CD4-positive, alpha-beta T cell treated with Interleukin-2 at 100 ng/mL for 4 hours (primary cell): ENCODE measurements at places on chromosomes 1 and 21.

- DNase-seq: peak; percentile 49
These were observed 53.0 kb upstream of the DESI2 start for GRCh38 chr1:244599937-244600350.

- peak; percentile 42 for DNase-seq
These were observed 16.9 kb downstream of the SLC2A1 start for GRCh38 chr1:42941640-42942330.

DNA sequence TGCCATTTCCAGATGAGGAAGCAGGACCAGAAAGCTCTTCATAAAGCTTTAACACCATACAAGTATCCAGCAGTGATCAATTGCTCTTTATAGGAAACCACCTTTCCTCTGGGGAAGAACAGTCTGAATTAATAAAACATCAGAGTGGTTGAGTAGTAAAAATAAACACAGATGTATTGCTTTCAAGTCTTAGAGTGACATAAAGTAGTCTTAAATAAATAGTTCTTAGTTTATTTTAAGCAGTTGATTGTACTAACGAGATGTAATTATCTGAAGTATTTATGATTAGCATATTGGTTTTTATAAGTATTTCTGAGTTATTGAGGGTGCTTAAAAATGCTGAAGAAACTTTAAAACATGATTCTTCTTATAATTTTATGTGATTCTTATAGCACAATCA is 67.0 kb downstream of the PRKAA2 start:
- DNase-seq: no peak

DNA sequence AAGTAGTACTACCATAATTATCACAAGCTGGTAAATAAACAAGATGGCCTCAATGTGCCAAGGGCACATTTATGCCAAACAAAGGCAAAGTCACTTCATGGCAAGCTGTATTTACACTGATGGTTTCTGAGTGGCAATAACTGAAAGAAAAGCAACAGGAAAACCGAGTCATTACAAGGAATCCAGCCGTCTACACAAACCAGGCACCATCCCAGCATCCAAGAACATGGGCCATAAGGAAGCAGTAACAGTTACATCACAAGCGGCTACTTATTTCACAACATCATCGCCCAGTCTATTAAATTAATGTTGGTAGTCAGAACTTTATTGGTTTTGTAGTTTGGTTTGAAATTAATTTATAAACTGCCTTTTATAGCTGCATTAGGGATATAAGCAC is 214.2 kb downstream of the RERE start:
- DNase-seq: no peak

GRCh38 chr1:163195728-163196448 is 6.8 kb downstream of the RGS5 start:
- DNase-seq: no peak

- DNase-seq: no peak
These were observed 257.1 kb downstream of the DYRK1A start for GRCh38 chr21:37623689-37624088.

- DNase-seq: no peak
These were observed 24.2 kb downstream of the SLC5A9 start for GRCh38 chr1:48246727-48247126.

DNA sequence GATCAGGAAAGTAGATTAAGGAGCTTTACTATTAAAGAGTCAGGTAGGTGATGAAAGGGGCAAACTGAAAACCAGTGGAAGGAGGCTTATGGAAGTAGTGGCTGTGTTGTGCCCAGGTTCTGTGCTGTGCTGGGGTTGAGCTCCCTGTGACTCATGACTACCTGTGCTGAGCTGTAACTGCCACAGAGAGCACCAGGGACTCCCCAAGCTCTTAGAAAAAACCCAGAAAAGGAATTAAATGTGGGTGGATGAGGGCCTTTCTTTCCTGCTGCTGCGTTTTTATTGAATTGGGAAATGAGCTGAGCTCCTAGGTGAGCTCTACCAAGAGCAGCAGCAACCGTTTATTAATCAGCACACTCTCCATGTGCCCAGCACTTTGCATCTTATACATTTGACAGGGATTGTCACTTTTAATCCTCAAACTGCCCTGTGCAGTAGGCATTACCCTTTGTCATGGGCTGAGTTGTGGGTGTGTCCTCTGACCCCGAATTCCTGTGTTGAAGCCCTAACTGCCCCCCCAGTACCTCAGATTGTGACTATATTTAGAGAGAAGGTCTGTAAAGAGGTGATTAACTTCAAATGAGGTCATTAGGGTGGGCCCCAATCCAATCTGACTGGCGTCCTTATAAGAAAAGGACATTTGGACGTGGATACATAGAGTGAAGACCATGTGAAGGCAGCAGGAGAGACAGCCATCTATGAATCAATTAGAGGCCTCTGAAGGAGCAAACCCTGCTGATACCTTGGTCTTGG is 65.4 kb downstream of the AK4 start:
- no peak for DNase-seq

DNA sequence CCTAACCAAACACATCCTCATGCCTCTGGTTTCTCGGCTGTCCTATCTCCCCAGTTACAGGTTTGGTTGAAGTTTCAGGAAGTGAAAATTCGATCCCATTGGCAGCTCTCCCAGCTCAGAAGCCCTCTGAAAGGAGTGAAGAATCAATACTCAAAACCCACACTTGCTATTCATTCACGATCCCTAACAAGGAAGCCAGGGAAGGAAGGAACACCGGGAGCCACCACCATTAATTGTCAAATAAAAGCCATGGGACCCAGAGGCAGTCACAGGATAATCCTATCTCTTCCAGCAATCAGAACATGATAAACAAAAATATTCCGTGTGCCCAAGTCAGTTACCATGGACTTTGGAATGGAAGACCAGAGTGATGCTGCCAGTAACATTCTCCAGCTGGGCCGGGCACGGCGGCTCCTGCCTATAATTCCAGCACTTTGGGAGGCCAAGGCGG is 7.0 kb downstream of the TMPRSS2 start:
- no peak for DNase-seq

- no peak for DNase-seq
These were observed 160.1 kb upstream of the COL6A1 start for GRCh38 chr21:45821315-45821962.

- DNase-seq: no peak
These were observed 184.2 kb downstream of the SLC44A5 start for GRCh38 chr1:75426688-75427087.

DNA sequence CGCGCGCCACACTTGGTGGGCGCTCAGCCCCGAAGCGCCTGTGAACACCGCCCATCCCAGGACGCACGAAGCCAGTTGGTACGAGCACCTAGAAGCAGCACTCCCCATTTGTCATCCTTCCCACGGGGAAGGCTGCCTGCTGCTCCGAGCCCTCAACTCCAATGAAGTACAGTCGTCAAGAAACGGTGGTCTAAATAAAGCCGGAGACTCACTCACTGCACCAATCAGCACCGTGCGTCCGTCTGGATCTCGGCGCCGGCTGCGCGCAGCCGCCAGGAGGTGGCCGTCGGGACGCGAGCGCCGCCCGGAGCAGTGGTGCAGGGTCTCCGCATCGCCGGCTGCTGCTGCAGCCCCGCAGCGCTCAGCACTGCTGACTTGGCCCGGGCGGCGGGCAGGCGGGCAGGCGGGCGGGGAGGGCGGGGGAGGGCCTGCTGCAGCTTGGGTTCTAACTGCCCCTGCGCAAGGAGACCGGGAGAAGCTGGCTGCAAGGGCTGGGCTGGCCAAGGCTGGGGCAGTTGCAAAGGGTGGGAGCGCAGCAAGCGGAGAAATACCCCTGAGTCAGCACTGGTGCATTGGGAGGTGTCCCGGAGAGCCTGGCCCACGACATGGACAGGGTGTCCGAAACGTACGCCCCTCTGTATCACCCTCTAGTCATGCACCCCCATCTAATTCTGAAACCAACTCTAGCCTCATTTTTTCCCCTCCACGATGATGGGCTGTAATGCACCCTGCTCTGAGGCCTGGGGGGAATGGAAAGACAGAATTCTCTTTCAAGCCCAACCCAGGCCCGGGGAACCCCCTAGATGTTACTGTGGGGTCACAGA is 35.8 kb upstream of the H6PD start:
- DNase-seq: no peak

- no peak for DNase-seq
These were observed 184.6 kb downstream of the SDCCAG8 start for GRCh38 chr1:243440406-243440805.

DNA sequence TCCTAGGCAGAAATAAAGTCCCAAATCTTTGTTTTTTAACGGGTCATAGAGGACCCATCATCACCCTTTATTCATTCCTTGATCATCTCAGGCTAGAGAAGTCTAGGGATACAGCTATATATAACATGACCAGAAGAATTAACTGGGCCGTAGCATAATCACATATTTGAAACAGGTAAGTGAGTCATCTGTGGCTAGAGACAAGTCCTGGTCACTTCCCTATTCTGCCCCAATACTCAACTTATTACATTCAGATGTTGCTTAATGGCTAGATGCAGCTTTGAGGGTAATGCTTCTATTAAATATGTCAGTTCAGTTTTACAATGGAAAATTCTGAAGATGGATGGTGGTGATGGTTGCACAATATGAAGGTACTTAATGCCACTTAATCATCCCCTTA is 47.0 kb downstream of the EXO1 start:
- DNase-seq: no peak

- DNase-seq: no peak
These were observed 25.6 kb downstream of the LRRC42 start for GRCh38 chr1:53971718-53972117.

GRCh38 chr1:55374801-55375616 is 159.8 kb upstream of the USP24 start:
- DNase-seq: no peak

- DNase-seq: no peak
These were observed 10.9 kb downstream of the KRTAP22-2 start for GRCh38 chr21:30579346-30579745.

GRCh38 chr1:50766688-50767087 is 193.4 kb downstream of the FAF1 start:
- no peak for DNase-seq

DNA sequence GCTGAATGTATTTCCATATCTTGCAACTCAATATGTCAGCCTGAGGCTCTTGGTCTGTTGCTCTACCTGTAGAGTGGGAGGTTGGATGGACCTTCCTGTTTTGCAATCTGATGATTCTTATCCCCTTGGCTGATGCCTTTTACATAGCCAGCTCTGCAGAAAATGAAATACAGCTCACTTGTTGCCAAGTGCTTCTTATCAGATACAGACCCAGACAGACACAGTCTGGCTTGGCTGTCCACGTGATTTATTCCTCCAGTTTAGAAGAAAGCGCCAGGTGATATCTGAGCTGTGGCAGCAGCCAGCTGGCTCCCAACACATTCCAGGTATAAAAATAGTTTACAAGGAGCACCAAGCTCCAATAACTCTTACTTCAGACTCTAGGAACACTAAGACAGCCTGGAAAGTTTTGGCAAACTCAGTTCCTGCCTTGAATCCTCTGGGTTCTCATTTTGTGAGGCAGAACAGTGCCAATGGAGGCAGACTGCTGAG is 479.2 kb upstream of the USP24 start:
- DNase-seq: no peak

- DNase-seq: no peak
These were observed 381.1 kb upstream of the NCAM2 start for GRCh38 chr21:20617130-20617529.

- no peak for DNase-seq
These were observed 285.7 kb downstream of the PTPRU start for GRCh38 chr1:29521811-29522580.

DNA sequence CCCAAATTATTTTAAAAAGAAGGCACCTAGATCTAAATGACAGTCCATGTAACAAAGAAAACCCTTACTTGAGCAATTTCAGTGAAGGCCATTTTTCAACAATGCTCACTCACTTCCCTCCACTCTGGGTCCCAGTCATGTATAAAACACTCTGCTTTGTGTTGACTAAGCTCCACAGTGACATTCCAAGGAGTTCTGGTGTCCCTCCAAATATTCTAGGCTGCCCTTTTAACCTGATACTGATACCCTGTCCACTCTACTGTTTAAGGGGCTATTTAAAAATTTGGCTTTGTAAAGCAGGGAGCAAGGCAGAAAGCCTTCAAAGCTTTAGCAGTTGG is 73.6 kb downstream of the GNG12 start:
- DNase-seq: no peak

DNA sequence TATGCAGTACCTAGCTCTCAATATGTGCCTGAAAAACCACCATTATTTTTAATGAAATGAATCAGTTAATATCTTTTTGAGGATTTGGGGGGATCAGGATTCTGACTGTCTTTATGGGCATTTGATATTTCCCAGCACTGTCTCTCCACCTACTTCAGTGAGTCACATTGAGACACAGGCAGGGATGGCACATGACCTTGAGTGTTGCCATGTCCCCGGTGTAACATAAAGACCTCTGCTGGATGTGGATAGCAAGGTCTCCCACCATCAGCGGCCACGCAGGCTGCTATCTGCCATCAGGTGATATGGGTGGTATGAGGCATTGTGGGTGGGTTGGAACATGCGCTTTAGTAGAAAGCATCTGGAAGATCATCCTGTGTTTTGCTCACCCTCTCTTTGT is 103.2 kb downstream of the RGL1 start:
- DNase-seq: no peak

DNA sequence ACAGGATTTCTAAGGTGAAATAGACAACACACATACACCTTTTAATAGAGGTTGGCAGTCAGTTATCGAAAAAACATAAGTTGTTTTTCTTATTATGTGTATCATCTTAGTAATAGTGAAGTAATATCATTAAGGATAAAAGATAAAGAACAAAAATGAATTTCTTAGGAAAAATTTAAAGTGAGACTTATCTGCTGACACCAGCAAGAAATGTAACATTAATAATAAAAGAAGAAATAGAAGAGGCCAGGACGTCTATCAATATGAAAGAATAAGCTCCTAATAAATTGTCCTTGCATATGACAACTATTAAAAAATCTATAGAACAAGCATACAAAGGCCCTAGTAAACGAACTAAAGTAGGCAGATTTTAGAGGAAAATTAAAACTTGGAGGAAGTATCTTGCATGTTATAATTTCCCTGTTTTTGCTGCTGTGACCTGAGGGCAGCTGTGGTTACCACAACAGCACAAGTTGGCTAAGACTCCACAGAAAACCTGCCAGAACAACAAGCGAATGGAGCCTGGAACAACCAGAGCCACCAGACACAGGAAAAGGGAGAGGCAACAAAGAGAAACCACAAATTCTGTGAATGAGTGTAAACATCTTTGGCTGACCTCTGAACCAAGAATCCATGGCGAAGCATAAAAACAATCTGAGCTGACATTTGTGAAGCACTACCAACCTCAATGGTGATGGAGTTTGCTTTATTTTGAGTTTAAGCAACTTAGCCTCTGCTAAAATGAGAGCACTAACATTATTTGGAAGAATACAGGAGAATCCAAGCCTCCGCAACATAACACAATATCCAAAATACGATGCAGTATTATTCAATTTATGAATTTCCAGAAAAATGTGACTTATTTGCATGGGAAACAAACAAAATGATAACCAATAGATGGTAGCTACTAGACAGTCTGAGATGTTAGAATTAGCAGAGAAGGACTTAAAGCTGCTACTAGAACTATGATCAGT is 207.5 kb downstream of the KCNT2 start:
- DNase-seq: no peak

- DNase-seq: no peak
These were observed 54.5 kb upstream of the MRPS6 start for GRCh38 chr21:34018910-34019309.

- DNase-seq: no peak
These were observed 38.5 kb upstream of the ETV3 start for GRCh38 chr1:157176591-157177121.

GRCh38 chr1:175353066-175353465 is 160.5 kb upstream of the KIAA0040 start:
- no peak for DNase-seq
